ENCODE measurements at places on chromosomes 4 and X.

GRCh38 chr4:97074531-97074930 is 1068.7 kb downstream of the STPG2 start:
- no peak for DNase-seq

DNA sequence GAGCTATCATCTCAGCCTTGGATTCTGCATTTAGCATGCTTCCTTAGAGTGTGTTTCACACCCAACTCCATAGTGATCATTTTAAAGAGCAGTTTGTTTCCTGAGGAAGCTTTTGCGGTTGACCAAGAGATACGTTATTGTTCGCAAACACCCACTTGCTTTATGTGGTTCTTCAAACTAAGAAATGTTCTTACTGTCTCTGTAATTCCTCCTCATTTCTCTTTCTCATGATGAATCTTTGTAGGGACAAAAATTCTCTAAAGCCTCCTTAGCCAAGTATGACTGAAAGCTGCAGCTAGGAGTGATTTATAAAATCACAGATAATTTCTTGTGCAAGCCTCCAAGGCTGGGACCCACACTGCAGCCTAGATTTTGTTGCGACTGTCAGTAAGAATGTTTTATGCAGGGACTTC is 10.0 kb downstream of the TNIP3 start:
- peak; percentile 60 for DNase-seq

DNA sequence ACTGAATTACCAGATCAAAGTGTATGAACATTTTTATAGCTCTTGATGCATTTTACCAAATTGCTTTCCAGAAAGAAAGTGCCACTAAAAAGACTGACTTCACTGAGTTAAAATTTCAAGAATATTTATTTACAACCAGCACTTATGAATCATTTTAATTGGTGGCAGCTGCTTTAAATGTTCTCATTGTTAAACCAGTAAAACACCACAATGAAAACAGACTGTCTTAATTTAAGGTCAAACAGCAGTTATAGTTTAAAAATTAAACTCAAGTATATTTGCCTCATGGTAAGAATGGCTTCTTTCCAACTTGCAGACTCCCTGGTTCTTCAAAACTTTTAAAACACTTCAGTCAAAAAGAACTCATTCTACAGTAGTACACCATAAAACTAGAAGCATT is 36.9 kb downstream of the AMMECR1 start:
- DNase-seq = no peak

GRCh38 chrX:68940601-68941000 is 111.8 kb downstream of the EFNB1 start:
- no peak for DNase-seq

DNA sequence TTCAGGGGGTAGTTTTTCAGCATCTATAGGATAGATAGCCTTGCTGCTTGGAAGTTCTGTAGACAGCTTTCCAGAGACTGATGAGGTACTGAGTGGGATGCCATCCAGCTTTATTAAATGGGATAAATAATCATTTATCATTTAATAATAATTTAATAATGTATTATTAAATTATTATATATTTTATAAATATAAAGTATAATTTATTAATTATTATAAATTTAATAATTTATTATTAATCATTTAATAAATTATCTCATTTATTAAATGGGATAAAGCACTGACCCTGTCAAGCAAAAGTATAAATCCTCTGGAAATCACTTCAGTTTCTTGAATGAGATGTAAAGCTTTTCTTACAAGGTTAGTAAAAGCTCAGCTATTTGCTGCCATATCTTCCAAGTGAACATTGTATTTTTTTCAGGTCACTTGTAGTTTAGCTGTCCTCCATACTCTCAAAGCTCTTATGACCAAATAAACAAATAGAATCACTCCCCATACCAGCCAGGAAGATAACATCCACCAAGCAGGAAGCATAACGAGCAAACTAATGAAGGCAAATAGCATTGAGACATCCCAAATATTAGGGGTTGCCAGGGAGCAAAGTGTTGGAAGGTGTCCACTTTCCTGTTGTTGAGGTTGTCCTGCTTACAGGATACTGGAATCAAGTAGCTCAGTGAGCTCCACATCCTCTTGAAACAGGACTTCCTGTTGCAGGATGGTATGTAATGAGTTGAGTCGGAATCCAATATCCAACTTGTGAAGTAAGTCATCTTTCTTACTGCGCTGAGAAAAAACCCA is 88.9 kb downstream of the ZNF674 start:
- DNase-seq = no peak

DNA sequence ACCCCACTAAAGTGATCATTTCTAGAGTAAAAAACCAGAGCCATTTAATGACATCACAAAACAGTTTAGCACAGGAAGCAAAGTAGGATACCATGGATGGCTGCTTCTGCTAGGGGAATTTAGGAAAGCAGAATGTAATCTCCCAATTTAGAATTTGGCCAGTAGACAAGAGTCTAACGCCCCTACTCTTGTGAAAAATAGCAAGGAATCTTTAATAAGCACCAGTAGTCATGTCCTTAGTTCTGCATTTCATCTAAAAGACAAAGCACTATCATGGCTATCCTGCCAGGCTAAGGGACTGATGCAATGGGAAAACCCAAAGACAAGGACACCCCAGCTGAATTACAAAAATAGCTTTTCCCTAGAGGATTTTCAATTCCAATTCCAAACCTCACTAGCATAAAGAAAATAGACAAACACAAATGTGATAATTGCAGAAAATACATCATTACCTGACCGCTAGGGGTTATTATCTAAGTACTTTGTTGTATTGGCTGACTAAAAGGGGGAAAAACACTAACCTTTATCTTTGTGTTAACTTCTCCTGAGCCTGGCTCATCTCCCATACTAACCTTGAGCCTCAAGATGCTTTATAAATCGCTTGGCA is 2.6 kb upstream of the AMMECR1 start:
- DNase-seq = no peak

GRCh38 chr4:80308466-80308822 is 27.1 kb upstream of the CFAP299 start:
- no peak for DNase-seq

Measured in KBM-7 (cell line).